ENCODE measurements at places on chromosomes 2 and 18. TPM values are rescaled to one million over a fixed set of nuclear protein-coding genes. Genes with fewer than 3 reads are reported as not detected.

DNA sequence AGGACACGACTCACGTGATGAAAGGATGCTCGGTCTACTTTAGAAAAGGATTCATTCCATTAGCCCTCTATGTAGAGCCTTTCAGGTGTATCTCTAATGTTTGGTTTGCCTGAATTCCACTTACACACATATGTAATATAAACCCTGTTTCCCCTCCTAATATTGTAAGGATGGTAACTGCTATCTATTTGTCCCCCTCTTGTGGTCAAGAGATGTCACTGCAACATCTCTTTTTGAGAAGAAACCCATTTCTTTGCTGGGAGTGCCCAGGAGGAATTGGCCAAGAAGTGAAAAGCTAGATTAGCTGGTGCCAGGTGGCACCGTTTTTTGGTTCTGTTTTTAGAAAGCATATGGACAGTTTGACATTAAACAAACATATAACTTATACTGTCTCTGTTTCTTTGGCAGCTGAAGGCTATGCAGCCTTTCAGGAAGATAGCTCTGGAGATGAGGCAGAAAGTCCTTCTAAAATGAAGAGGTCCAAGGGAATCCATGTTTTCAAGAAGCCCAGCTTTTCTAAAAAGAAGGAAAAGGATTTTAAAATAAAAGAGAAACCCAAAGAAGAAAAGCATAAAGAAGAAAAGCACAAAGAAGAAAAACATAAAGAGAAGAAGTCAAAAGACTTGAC is 41.2 kb downstream of the RALBP1 start:
- no peak for DNase-seq

Gene ALK
- total RNA-seq = not detected

DNA sequence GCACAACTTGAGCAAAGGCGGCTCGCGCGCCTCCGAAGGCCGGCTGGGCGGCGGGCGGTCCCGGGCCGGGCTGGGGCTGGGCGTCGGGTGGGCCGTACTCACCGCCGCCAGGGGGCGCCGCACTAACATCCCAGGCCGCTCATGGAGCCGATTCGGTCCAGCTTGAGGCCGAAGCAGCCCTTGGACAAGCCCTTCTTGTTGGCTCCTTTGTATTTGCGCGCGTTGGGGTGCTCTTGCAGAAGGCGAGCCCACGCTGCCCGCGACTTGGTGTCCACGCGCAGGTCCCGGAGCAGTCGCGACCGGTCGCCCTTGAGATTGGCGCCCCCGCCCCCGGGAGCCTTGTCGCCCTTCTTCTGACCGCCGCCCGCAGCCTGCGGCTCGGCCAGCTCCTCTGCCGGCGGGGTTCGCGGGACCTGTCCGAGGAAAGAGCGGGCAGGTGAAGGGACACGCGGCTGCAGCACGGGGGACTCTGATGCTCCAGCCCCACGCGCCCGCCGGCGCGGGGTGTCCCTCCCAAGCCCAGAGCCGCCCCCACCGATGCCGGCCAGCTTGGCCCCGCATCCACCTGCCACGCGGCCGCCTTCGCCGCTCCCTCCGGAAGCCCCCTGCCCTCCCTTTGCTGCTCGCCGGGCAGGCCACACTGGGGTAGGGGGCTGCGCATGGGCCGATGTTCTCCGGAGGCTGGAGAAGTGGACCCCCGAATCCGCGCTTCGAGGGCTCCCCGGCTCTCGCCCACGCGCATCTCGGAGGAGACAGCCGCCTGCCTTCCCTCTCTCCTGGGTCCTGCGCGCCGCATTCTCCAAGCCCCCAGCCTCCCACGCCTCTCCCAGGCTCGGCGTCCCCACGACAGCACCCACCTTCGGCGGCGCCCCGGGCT is 655 bp downstream of the NPPC start:
- DNase-seq = peak; percentile 77

GRCh38 chr2:125643585-125643984 is 1012.4 kb upstream of the GYPC start:
- DNase-seq = no peak

DNA sequence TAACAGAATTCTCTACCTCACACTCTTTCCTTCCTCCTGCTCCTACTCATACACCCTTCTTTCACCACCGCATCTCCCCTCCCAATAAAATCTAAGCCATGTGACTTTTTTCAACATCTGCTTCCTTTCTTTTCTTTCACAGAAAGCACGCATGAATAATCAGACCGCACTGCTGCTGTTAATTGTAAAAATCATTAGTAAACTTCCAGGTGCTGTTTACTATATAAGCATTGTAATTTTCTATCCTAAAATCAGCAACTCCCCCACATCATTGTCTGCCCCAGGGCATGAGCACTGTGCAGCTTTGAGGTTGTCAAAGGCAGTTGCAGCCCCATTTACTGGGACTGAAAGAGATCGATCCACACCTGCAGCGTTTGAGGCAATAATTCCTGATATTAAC is 782.6 kb upstream of the ID2 start:
- DNase-seq = no peak

Gene POTEJ
- total RNA-seq = not detected

Gene ARHGEF33
- total RNA-seq = 0.10 TPM

Gene RAX
- total RNA-seq = not detected

Gene TGFA
- 0.06 TPM for total RNA-seq

- no peak for DNase-seq
Observed at GRCh38 chr2:72946466-72946865, 29.1 kb downstream of the EMX1 start.

DNA sequence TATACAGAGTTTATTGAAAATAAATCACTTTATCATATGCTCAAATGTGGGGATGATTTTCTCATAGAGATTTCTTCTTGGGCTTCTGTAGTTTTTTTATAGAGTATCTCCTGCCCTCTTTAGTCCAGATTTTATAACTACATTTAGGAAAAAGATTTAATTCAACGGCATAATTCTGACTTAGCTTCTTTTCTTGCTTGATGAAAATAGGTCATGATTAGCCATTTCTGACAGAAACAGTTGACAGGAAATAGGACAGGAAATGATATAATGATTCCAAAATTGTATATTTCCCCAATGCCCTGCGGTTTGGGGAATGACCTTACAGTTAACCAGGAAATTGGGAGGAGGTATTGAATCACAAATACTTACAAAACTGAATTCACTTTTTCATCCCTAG is 1531.9 kb upstream of the ACVR2A start:
- DNase-seq = no peak

DNA sequence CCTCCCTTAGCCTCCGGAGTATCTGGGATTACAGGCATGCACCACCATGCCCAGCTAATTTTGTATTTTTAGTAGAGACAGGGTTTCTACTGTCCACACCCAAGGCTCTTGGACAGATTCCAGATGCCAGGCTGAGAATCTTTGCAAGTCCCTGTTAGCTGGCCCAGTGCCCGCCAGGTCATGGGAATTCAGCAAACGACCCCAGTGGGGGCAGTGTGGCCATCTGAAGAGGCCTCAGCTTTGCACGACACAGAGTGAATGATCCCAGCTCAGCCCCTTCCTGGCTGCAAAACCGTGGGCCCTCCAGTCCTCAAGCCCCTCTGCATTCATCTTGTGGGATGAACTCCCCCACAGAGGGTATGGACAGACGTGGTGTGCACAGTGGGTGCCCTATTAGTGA is 179.5 kb upstream of the ID2 start:
- DNase-seq = no peak

GRCh38 chr2:217588266-217588665 is 414.5 kb downstream of the TNS1 start:
- DNase-seq = no peak

DNA sequence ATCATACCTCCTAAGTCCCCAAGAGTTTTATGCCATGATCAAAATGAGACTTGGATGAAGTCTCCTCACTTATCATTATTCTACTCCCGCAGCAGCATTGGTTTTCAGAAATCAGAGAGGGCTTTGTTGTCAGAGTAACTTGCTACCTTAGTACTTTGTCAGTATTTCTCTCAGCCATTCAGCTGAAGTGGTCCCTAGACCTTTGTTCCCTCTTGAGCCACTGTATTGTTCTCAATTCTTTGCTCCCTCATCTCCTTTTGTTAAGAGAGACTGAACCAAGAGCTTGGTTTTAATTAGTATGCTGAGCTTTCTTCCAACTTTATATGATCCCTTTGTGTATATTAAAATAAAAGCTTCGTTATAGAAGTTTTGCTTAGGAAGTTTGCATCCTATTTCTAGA is 133.4 kb downstream of the DOCK10 start:
- DNase-seq = no peak

GRCh38 chr18:42513441-42513840 is 558.4 kb downstream of the PIK3C3 start:
- no peak for DNase-seq

Gene HOXD11
- not detected for total RNA-seq

Measured in activated naive CD8-positive, alpha-beta T cell treated with anti-CD3 and anti-CD28 coated beads for 36 hours (primary cell).